Body of pancreas (tissue), 4 donors: ENCODE measurements at places on chromosomes 2 and 18. TPM values are rescaled to one million over a fixed set of nuclear protein-coding genes. Genes with fewer than 3 reads are reported as not detected.

The CMPK2 gene
- 6.7 TPM for total RNA-seq

DNA sequence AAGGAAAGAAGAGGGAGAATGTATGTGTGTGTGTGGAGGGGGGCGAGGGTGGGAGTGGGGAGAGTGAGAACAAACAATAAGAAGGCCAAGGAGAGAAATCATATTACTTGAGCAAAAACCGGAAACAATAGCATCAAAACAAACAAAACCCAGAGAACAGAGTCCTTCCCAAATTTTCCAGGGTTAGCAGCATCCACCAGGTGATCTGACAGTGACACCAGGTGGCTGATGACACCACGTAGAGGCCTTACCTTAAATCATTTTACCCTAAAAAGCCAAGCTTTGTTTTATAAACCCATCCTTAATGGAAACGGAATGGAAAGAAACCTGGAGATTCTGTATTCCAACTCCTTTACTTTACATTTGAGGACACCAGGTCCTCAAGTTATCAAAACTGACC is 42.9 kb downstream of the CDCA7 start:
- DNase-seq: no peak

- no peak for DNase-seq
Measured at GRCh38 chr18:74715306-74715705, 117.6 kb downstream of the ZNF407 start.

The CKAP2L gene
- total RNA-seq: under 0.01 TPM

DNA sequence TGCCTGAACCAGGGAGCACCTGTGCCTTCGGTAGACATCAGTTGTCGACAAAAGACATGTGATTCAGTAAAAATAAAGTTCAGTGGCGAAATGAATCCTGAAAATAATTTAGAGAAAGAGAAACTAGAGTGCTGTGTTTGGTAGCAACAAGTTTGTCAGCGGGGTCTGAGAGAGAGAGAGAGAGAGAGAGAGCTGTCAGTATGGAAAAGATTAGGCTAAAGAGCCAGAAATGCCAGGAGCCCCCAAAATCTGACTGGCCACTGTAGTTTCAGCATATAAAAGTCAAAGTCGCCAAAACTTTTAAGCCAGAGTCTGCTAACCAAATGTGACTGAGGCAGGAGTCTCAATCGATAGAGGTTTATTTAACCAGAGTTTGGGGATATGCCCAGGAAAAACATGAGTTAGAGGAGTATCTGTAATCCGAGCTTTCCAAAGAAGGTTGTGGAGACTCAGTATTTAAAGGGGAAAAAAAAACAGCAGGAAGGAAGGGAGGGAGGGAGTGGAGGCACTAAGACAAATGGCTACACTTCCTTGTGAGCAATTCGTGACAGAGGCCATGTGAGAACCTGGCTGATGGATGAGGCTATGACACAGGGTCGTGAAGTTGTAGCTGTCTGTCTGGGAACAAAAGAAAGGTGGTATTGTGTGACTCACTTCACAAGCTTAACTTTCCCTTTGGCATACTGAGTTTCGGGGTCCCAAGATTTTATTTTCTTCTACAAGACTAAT is 20.5 kb upstream of the GNAL start:
- DNase-seq: no peak

- DNase-seq: no peak
Measured at GRCh38 chr2:98634406-98635092, 26.2 kb downstream of the UNC50 start.

- no peak for DNase-seq
Measured at GRCh38 chr2:159051133-159051532, 82.7 kb downstream of the TANC1 start.

The SANBR gene
- 5.2 TPM for total RNA-seq

The DYSF gene
- 3.1 TPM for total RNA-seq

DNA sequence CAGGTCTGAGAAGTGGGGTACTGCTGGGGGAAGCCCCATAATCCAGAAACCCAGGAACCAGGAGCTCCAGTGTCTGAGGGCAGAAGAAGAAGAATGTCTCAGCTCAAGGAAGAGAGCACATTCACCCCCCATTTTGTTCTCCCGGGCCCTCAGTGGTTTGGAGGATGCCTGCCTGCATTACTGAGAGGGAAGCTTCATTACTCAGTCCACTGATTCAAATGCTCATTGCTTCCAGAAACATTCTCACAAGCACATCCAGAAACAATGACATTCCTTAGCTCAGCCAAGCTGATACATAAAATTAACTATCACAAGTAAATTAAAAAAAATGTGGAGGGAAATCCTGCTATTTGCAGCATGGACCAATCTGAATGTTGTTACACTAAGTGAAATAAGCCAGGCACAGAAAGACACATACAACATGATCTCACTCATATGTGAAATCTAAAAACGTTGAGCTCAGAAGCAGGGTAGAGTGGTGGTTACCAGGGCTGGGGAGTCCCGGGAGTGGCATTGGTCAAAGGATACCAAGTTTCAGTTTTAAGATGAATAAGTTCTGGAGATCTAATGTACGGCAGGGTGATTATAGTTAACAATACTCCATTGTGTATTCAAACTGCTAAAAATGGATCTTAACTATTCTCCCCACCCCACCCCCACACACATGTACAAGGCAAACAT is 459.3 kb downstream of the GALR1 start:
- no peak for DNase-seq

The NT5C1B gene
- not detected for total RNA-seq

- DNase-seq: no peak
Measured at GRCh38 chr2:240344904-240345303, 90.6 kb upstream of the GPC1 start.

The ZC3H6 gene
- total RNA-seq: 4.0 TPM

- no peak for DNase-seq
Measured at GRCh38 chr18:31793531-31793930, 32.9 kb upstream of the SLC25A52 start.

DNA sequence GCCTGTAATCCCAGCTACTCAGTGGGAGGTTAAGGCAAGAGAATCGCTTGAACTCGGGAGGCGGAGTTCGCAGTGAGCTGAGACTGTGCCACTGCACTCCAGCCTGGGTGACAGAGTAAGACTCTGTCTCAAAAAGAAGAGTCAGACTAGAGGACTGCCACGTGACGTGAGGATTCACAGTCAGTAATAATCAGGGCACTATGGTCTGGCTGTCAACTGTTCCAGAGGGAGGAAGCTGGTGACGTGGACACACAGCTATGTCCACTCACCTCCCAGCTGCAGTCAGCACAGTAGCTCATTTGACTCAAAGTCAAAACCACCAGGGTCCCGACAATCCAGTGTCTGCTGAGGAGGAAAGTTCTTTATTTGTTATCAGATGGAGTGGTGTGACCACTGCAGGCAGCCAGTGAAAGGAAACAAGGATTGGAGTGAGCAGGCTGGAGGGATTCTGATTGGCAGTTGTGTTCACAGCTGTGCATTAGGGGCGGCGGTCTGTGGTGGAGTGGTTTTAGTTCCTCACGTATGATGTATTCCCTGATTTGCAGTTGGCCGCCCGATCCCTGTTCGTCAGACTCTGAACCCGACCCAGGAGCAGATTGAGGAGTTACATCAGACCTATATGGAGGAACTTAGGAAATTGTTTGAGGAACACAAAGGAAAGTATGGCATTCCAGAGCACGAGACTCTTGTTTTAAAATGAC is 37.9 kb downstream of the MOGAT1 start:
- DNase-seq: peak; percentile 30

The SERPINB11 gene
- total RNA-seq: not detected

GRCh38 chr2:84495539-84496146 is 20.7 kb upstream of the DNAH6 start:
- peak; percentile 17 for DNase-seq

DNA sequence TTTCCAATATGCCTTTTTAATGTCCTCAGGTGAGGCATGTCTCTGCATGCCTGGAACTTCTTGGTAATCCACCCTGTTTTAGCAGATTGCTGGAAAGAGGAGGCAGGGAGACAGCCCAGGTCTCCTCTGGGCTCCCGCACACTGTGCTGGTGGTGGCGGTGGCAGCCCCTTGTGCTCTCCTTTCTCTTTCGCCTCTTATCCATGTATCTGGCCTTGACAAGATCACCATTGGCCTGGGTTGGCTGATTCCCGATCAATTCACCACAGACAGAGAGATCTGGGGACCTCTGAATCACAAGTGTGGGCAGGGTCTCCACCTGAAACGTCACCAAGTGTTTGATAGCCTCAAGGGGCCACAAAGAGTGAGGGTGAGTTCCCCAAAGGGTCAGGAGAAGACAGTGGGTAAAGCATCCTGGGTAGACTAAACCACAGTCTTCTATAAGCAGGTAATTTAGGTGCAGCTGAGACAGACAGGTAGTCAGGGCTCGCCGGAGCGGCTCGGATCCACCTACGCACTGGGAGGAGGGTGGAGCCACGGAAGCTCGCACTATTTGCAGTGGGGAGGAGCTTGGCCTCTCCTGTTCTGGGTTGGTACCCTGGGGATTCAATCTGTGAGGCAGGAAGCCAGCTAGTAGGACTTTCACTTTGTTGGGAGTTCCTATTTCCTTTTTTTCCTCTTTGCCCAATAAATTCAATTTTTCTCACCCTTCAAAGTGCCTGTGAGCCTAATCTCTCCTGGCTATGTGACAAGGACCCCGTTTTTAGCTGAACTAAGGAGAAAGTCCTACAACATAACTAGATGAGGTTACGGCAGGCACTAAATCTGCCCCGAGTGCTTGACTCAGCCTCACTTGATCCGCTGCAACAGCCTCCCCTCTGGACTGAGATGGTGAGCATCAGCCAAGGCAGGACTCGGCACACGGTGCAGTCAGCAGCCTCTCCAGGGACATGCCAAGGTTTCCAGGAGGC is 57.6 kb downstream of the SLC4A3 start:
- DNase-seq: peak; percentile 81

GRCh38 chr2:241944821-241945220 is 75.3 kb downstream of the RTP5 start:
- no peak for DNase-seq

The CYS1 gene
- 30.4 TPM for total RNA-seq

GRCh38 chr2:114354199-114354598 is 88.2 kb upstream of the DPP10 start:
- DNase-seq: no peak

DNA sequence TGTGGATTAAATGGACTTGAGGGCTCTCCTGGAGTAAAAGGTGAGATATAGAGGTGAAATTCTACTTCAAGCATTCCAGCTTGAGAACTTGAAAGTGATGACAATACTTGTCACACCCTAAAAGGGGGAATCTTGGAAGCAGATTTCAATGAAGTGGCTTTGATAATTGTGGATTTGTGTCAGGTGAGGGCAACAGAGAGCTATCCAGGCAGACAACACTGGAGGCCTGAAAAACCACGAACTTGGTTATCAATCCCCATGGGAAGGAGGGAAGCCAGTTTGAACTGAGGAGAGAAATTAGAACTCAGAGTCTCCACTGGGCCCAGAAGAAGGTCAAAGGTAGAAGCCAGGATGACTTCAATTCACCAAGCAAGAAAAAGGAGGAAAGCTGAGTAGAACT is 263.9 kb downstream of the FIGN start:
- DNase-seq: no peak

DNA sequence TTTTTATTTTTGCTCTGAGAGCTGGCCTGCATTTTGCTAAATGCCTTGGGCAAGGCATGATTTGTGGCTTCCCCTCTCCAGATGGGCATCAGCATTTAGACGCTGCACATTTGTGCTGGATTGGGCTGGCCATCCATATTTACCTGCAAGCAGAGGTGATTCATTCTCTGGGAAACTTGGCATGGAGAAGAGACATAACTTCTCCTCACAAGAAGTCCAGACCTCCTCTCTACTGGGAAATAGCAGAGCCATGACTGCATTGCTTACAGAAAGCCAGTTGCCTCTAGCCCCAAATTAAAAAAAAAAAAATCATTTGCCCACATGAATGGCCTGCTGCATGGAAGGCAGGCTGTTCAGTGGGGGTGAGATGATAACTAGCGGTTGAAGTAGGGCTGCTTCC is 120.1 kb downstream of the ACTR3 start:
- no peak for DNase-seq

GRCh38 chr2:100137318-100137717 is 5.1 kb downstream of the AFF3 start:
- no peak for DNase-seq

DNA sequence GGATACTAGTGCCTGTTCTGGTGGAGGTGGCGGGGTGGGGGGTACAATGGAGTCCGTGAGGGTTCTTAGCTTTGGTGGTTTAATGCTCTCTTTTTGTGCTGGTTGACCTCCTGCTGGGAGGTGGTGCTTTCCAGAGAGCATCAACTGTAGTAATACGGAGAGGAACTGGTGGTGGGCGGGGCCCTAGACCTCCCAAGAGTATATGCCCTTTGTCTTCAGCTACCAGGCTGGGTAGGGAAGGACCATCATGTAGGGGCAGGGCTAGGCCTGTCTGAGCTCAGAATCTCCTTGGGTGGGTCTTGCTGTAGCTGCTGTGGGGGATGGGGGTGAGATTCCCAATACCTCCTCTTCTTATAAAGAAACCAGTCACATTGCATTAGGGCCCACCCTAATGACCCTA is 27.1 kb downstream of the CAMKMT start:
- no peak for DNase-seq

DNA sequence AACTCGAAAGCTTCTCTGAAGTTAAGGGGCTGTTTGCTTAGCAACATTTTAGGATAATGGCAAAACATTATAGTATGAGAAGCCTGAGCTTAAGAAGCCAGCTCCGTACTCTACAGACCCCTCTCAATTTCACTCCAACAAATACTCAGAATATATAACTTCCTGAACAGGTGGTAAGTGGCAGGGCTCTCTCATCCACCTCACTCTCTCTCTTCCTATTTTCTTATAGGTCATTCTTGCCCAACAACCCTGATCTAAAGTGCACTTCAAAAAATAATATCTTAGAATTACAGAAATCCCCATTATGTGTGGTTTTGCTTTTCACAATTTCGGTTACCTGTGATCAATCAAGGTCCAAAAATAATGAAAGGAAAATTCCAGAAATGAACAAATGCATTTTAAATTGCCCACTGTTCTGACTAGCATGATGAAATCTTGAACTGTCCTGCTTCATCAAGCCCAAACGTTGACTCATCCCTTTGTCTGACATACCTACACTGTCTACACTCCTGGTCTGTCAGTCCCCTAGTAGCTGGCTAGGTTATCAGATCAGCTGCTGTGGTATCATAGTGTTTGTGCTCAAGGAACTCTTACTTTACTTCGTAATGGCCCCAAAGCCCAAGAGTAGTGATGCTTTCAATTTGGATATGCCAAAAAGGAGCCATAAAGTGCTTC is 122.8 kb upstream of the COL5A2 start:
- DNase-seq: no peak
